KBM-7 (cell line): ENCODE measurements at places on chromosomes 7 and 10.

GRCh38 chr7:40887099-40887498 lies 752.3 kb downstream of the SUGCT start:
- no peak for DNase-seq

DNA sequence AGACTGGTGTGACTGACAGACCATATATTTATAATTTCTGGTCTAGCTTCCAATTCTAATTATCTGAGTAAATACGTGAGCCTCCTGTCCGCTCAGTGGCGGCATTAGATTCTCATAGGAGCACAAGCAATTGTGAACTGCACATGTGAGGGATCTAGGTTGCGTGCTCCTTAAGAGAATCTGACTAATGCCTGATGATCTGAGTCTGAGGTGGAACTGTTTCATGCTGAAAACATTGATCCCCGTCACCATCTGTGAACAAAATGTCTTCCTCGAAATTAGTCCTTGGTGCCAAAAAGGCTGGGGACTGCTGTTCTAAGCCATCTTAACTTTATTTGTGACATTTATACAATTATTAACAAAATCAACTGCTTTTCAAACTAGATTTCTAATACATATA lies 164.7 kb upstream of the MEOX2 start:
- DNase-seq, result no peak

- no peak for DNase-seq
Measured at GRCh38 chr10:31912898-31913850, 15.5 kb downstream of the ARHGAP12 start.

- DNase-seq, result no peak
Measured at GRCh38 chr10:70544431-70545340, 57.9 kb downstream of the PRF1 start.

DNA sequence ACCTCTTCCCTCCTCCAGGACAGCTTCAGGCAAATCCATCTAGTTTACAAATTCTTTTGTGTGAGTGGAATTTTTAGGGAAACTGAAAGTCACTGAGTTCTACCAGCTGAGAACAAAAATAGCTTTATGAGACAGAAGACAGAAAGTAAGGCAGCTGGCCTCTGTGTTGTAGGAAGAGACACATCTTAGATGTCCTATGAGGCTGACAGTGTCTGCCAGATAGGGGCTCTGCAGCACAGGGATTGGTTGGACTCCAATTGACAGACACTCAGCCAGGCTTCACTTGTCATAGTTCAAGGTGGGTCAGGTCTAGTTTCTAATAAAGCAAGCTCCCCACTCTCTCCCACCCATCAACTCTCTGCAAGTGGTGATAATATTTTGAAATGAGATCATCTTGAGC lies 574.9 kb downstream of the CCSER2 start:
- no peak for DNase-seq

DNA sequence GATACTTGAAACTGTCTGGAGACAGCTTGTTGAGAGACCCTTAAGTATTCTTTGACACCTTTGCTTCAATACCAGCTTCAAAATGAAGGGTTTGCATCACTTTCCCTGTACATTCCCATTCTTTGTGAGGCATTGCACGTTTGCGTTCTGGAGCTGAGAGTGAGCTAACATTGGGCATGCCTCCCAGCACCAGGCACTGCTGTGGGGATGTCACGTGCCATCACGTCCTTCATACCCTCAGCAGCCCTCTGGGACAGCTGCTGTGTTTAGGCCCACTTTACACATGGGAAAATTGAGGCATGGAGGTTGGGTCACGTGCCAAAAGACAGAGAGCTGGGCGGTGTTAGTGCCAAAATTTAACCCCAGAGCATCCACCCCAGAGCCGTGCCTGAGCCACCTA lies 66.2 kb upstream of the INSYN2A start:
- no peak for DNase-seq
